ENCODE measurements at places on chromosomes 6 and 20. TPM values are rescaled to one million over a fixed set of nuclear protein-coding genes. Genes with fewer than 3 reads are reported as not detected.

Gene GMPR
- 68.2 TPM for total RNA-seq

Gene NMBR
- total RNA-seq, result not detected

- no peak for DNase-seq
Measured at GRCh38 chr20:8155229-8155628, 23.2 kb downstream of the PLCB1 start.

DNA sequence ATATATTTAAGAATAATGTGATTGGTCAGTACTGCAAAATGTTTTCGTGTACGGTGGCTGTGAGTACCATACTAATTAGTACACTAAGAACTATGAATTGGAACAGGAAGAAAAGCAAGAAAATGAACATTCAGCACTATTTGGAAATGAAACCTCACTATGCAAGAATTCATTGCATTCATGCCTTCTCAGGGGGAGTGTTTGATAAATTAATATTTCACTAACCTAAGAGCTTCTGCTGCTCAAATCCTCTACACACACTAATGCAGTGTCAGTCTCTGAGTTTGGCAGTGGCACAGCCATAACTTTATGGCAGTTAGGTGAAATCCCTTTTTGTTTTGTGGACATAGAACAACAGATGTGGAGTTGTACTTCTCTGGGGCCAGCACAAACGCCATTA is 60.1 kb downstream of the SLC16A10 start:
- DNase-seq, result no peak

DNA sequence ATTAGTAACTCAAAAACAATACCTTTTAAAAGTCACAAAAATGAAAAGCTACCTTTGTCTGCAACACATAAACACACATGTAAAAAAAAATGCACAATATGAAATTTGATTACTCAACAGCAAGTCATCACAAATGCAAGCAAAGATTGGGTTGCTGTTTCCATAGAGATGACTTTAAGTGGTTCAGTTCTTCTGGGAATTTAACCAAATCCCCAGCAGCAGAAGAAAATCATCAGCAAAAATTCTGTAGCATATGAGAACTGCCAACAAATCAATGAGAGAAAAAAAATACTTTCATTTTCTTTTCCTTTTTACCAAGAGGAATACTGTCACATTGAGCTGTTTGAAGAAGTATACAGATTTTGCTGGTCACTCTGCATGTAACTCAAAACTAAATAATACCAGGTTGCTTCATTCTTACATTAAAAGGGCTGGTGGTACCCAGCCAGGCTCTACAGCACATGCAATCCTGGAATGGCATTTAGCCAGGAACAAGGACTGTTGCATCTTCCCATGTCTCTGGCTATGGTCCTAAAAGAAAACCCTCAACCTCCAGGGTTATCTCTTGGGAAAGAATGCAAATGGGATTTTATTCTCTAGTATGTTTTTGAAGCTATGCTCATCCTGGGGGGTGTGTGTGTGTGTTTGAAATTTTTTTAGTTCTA is 158.3 kb downstream of the OPRM1 start:
- DNase-seq, result no peak

- DNase-seq, result no peak
Measured at GRCh38 chr6:122495612-122496011, 24.0 kb upstream of the SERINC1 start.

GRCh38 chr6:52724042-52724405 is 39.3 kb downstream of the GSTA2 start:
- DNase-seq, result no peak

GRCh38 chr20:23679133-23680092 is 9.4 kb downstream of the CST4 start:
- no peak for DNase-seq

Data from right cardiac atrium (tissue), 5 donors.